ENCODE measurements at places on chromosomes 4 and X. TPM values are rescaled to one million over a fixed set of nuclear protein-coding genes. Genes with fewer than 3 reads are reported as not detected.
A peak's percentile ranks its signal among the peaks of the same experiment; 100 is the strongest.

The F8 gene
- total RNA-seq: 3.7 TPM

The TLR1 gene
- 5.0 TPM for total RNA-seq

The DMRTC1B gene
- total RNA-seq: not detected

The CWH43 gene
- not detected for total RNA-seq

The BEND2 gene
- total RNA-seq: not detected

DNA sequence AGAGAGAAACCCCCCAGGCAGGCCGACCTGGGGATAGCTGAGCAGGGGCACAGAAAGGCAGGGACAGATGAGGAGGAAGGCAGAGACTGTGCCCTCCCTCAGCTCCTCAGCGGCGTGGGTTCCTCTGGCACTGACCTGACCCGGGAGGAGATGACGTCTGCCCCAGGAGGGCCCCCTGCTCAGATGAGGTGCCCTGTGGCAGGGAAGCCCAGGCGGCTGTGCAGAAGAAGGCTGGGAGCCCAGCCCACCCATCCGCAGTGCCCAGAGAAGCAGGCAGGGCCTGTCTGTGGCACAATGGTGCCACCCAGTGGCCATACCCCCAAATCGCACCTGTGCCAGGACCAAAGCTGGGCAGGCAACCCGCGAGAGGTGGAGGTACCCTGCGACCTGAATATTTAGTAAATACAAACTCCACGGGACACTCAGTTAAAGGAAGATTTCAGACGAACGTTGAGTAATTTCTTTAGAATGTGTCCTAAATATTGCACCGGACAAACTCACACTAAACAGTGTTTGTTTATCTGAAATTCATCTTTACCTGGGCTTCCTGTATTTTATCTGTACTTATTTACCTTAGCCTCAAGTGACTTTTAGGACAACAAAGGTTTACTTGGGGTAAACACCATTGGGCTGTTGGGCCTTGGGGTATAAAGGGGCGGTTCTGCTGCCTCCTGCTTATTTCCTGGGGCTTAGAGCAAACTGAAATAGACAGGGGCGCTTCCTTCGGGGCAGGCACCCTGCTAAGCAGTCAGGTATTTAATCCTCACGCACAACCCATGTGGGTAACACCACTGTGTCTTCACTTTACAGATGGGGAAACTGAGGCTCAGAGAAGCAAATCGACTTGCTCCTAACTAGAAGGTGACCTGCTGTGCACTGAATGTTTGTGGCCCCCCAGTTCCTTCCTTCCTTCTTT, 46.5 kb upstream of the HMX1 start:
- DNase-seq: peak; percentile 64

DNA sequence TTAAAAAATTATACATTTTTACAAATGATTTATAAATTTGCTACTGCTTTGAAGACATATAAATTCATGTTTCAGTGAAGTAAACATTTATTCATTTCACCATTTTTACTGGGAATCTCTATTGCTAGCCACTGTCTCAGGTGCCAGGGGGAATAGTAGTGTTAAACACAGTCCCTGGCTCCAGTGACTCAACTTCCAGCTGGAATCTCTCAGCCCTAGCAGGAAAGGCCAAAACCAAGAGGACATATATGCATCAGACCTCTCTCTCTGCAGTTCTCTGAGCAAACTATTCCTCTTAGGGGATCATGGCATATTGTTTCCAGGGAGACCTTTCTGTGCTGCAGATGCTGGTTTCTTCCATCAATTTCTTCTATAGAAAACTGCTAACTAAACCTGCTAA, 1009.0 kb upstream of the LCORL start:
- DNase-seq: no peak

DNA sequence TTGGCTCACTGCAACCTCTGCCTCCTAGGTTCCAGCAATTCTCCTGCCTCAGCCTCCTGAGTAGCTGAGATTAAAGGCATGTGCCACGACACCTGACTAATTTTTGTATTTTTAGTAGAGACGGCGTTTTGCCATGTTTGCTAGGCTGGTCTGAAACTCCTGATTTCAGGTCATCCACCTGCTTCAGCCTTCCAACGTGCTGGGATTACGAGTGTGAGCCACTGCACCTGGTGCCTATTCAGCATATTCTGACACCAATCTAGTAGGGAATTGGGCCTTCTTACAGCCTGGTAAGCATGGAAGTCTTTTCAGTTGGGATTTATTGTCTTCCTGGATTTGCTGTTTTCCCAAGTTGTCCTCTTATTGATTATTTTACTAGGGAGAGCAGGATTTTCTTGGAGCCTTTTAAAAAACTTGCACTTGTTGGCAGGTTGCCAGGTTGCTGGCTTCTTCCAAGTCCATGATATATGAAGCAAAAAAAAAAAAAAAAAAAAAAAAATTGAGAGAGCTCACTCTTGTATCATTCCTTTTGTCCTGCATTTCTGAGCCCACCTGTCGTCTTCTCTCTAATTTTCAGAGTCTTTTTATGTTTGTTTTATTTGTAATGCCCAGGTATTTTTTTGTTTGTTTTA, 43.7 kb downstream of the TMPRSS11E start:
- no peak for DNase-seq

DNA sequence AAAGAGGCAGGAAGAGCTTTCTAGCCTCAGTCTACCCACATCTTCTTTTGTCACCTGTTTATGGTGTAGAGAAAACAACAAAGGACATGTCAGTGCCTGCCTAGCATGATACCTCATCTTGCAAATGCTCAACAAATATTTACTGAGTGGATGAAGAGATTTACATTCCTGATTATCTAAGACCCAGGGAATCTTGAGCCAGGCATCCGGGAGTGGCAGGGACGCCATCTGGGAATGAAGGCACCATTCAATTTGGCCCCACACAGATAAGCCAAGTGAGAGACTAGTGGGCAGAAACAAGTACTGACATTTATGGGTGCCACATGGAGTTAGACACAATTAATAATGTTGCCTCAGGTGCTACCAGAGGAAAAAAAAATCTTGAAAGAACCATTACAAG, 36.8 kb upstream of the CASK start:
- no peak for DNase-seq

DNA sequence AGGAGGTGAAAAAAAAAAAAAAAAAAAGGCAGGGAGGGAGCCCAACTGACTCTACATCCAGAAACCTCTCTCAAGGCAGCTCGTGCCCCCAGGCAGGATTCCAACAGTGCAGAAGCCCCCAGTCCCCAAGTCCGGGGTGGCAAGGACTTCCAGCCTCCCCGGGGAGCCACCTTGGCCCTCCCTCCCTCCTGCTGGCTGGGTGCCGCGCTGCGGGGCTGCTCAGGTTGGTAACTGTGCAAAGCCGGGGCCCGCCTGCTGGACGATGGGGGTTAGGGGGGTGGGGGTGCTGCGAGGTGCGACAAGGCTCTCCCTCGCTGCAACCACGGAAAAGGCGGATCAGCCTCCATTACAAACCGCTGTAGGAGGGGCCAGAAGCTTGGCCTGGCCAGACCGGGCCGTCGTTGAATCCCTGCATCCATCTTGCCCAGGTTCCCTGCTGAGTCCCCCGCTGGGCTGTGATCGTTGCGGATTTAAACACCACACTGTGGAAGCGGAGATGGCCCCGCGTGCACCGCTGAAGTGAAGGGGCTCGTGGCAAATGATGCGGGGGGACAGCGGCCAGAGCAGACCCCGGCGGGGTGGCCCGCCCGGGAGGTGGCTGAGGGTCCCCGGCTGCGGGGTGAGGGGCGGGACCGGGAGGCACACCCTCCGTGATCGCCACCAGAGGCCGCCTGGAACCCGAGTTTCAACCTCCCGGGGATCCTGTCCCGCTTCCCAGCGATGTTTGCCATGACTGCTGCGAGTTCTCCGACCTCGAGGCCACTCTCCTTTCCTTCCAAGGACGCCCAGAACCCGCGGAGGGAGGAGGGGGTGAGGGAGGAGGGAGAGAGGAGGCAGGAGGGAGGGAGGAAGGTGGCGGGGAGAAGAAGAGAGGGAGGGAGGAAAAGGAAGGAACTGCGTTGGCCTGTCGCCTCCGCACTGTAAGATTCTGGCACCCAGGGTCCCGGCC, 58.0 kb upstream of the DDX3X start:
- DNase-seq: peak; percentile 52

- DNase-seq: no peak
Observed at GRCh38 chrX:10482261-10482660, 138.1 kb downstream of the MID1 start.

GRCh38 chr4:15714646-15715435, 12.0 kb downstream of the BST1 start:
- DNase-seq: no peak

GRCh38 chrX:9953396-9953795, 13.8 kb upstream of the CLDN34 start:
- no peak for DNase-seq

GRCh38 chr4:83535520-83536361, at the start of gene GPAT3:
Gene GPAT3 (plus strand): TSS chr4:83536108. CDS start chr4:83536623, 515 bp downstream.
- peak; percentile 78 for DNase-seq

- DNase-seq: peak; percentile 70
Observed at GRCh38 chr4:84887824-84888223, 78.7 kb downstream of the WDFY3 start.

- DNase-seq: no peak
Observed at GRCh38 chrX:2592279-2592678, 91.5 kb upstream of the DHRSX start.

GRCh38 chr4:40669504-40669903, 39.8 kb upstream of the RBM47 start:
- no peak for DNase-seq

- DNase-seq: peak; percentile 61
Observed at GRCh38 chrX:132292793-132293192, 73.5 kb upstream of the RAP2C start.

- no peak for DNase-seq
Observed at GRCh38 chr4:30924495-30924894, 204.3 kb downstream of the PCDH7 start.

GRCh38 chr4:121728798-121729226, 32.0 kb upstream of the ANXA5 start:
- DNase-seq: peak; percentile 39

GRCh38 chr4:188717661-188718060, 578.4 kb downstream of the TRIML1 start:
- no peak for DNase-seq

DNA sequence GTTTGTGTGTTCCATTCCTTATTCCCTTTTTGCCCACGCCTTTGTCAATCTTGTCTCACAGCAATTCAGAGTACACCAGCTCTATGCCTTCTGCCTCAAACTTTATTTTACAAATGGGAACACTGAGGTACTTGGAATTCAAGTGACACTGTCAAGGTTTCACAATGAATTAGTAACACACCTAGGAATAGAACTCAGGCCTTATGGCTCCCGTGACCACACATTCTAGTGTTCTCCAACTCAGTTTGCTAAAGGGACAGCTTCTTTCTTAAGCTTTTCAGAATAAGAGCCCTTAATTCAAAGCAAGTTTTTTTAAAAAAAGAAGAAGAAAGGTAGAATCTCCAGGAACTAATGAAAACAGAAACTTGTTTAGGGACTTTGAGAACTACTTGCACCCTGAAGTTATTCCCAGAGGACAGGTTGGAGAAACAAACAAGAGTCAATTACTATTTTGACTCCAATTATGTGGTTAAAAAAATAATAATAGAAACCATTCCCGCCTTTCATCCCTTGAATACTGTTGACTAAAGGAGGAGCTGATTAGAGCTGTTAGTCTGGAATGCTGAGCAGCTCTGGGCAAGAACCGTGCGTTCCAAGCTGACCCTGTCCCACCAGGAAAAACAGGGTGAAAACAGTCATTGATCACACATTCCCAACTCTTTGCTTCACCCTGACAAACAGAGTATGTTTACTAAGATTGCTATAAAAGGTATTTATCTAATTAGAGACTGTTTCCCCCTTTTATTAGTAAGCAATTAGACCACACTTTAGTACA, 408.8 kb upstream of the CNKSR2 start:
- DNase-seq: no peak

DNA sequence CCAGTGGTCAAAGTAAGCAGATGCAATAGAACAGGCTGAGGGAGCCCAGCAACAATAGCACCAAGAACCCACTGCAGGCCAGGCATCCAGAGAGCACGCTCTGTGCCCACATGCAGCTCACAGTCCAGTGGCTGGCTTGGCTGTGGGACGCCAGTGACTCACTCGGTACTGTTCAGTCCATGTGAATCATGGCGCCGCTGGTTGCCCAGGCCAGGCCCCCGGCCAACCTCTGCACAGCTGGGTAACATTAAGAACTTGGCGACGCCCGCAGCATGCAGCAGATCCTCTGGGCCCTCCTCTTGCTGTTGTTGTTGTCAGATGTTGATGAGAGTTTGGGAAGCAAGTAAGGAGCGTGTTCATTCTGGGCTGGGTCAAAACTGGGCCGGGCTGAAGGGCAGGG, 60.5 kb downstream of the MSX1 start:
- DNase-seq: no peak

DNA sequence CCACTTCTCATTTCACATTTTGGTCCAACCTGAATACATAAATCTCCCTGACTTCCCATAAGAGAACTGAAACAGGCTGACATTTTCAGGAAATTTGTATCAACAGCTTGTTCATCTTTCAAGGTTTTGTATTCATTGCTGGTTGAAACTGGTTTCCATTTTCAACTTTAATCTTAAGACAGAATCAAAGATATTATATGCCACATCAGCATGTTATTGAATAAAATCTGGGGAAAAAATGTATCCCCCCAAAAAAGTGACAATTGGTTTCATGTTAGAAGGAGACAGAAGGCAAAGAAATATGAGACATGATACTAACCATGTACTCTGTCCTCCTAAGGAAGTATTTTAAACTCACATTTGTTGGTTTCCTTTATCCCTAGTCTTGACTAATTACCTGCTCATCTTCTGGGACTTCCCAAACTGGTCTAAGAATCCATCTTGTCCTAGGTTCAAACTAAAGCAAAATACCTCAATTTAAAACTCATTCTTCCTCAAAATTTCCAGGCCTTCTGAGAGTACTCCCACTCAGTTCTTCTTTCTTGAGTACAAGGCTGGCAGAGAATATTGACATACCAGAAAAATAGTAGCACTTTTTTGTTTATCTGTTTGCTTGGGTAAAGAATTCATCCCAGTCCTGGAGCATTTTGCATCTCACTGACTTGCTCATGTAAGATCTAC, 3.1 kb upstream of the ANTXR2 start:
- no peak for DNase-seq

DNA sequence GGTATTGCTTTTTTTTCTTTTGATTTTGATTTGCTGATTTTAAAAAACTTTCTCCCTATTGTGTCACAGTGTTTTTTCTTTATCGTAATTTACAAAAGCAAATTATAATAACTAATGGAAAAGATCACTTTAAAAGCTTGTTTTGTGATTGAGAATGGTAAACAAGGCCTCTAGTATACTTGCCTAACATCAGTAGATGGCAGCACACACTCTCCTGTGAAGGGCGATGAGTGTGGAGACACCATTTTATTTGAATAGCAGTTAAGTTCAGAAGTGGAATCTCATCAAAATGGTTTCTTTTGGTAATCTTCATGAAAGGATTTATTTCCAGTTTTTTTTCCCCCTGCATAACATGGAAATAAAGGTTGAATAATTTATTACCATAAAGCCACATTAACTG, 72.3 kb downstream of the PAK3 start:
- DNase-seq: no peak
